ENCODE measurements at places on chromosomes 2 and 18.

GRCh38 chr2:222862106-222862908 lies 1.5 kb downstream of the ACSL3 start:
- DNase-seq, result peak; percentile 40

DNA sequence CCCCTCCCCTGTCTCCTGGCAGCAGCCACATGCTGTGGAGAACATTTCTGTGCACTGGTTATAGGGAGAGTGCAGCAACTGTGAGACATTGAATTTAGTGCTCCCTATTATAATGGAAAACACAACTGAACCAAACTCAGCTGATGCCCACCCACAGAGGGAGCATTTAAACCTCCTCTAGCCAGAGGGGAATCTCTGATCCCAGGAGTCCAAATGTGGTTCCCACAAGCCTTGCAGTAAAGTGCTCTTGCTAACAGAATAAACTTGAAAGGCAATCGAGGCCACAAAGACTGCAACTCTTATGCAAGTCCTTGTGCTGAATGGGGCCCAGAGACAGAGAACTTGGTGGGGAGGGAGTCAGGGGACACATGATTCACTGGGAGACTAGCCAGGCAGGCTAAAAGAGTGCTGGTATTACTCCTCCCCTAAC lies 638.8 kb upstream of the VRK2 start:
- DNase-seq, result no peak

DNA sequence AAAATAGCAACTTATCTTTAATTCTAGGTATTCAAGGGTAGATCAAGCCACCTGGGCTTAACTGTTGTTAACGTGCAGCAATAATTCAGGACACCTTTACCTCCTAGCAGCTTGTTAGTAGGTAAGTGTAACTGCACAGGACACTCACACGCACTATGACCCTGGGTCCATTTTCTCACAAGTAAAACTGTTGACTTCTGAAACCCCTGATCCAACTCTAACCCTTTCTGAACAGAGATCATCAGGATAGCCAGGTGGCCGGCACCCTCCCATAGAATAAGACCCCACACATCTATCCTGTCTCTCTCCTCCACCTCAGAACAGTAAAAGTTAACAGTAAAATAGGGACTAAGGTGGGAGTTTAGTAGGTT lies 610 bp downstream of the SPC25 start:
- no peak for DNase-seq

DNA sequence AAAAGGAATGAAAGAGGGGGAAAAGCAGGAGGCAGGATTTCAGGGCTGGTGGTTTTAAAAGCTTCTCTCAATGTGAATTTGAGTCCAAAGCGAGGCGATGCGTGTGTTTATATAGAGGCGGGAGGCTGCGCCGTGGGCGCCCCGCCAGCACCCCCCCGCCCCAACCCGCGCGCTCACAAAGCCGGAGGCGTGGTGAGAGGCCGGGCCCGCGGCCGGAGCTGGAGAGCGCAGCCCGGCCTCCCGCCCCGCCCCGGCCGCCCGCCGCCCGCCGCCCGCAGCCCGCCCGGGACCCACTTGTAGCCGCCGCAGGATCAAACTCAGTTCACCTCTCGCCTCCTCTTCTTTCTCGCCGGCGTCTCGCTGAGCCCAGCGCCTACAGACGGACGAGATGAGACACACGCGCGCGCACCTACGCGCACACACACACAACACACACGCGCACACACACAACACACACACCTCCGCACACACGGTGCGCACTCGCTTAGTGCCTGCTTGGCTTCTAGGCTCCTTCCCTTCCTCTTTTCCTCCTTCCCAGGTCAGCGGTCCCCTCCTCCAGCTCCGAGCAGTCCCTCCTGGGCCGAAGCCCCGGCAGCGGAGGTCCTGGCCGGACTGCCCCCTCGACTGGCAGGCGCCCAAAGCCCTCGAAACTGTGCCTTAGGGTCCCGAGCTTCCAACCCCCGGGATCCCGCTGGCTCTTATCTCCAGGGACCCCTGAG lies 1.3 kb upstream of the CYP26B1 start:
- DNase-seq, result peak; percentile 70

GRCh38 chr2:145829931-145830330 lies 1310.0 kb upstream of the ZEB2 start:
- DNase-seq, result no peak

GRCh38 chr2:69053416-69053965 lies 40.5 kb downstream of the ANTXR1 start:
- no peak for DNase-seq

All from right kidney (tissue), 9 donors.